T-helper 2 cell treated with Interferon-gamma antibody and Interleukin-4, amounts not matched to agents 5 μg/mL and 100 μg/mL, for 36 hours (primary cell): ENCODE measurements at places on chromosomes 16 and 17.

- DNase-seq: no peak
These were observed 13.4 kb upstream of the MEIOC start for GRCh38 chr17:44642834-44643233.

GRCh38 chr16:46808997-46809396 is 22.0 kb downstream of the C16orf87 start:
- DNase-seq: no peak

DNA sequence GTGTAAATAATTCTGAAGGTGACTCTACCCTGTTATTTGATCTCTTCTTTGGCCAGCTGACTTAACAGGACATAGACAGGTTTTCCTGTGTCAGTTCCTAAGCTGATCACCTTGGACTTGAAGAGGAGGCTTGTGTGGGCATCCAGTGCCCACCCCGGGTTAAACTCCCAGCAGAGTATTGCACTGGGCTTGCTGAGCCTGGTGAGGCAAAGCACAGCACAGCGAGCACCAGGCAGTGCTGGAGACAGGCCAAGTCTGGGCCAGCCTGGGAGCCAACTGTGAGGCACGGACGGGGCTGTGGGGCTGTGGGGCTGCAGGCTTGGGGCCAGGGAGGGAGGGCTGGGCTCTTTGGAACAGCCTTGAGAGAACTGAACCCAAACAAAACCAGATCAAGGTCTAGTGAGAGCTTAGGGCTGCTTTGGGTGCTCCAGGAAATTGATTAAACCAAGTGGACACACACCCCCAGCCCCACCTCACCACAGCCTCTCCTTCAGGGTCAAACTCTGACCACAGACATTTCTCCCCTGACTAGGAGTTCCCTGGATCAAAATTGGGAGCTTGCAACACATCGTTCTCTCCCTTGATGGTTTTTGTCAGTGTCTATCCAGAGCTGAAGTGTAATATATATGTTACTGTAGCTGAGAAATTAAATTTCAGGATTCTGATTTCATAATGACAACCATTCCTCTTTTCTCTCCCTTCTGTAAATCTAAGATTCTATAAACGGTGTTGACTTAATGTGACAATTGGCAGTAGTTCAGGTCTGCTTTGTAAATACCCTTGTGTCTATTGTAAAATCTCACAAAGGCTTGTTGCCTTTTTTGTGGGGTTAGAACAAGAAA is 5.1 kb downstream of the STH start:
- no peak for DNase-seq

DNA sequence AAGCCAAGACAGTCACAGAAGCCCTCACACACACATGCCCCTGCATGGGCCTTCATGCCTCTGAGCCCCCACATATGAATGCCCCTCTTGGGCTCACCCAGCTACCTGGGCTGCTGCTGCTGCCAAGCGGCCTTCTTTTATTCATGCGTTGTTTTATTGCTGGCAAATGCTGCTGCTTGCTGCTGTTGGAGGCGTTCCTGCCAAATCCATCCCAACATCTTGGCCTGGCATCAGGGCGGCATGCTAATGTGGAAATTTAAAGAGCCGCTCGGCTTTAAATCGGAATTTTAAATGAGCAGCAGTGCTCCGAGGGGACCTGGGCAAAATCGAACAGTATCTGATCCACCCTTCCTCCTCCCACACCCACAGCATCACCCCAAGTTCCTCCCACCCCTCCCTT is 39.0 kb downstream of the NEUROD2 start:
- no peak for DNase-seq

DNA sequence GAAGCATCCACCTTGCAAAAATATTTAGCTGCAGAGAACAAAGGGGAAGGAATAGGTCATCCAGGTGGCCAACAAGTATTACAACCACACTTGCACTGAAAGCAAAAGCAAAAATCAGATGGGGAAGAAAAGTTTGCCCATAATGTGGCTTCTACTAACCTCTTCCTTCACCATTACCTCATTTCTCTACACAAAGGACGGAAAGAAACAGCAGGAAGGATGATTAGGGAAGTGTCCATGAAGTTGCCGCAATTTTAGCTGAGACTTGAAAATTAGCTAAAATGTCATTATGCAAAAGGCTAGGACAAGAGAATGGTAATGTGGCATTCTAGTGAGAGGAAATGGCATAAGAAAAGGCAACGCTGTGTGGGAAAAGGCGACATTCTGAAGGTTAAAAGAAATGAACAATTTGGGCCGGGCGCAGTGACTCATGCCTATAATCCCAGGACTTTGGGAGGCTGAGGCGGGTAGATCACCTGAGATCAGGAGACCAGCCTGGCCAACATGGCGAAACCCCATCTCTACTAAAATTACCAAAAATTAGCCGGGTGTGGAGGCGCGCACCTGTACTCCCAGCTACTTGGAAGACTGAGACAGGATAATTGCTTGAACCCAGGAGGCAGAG is 13.7 kb downstream of the KANSL1 start:
- no peak for DNase-seq

DNA sequence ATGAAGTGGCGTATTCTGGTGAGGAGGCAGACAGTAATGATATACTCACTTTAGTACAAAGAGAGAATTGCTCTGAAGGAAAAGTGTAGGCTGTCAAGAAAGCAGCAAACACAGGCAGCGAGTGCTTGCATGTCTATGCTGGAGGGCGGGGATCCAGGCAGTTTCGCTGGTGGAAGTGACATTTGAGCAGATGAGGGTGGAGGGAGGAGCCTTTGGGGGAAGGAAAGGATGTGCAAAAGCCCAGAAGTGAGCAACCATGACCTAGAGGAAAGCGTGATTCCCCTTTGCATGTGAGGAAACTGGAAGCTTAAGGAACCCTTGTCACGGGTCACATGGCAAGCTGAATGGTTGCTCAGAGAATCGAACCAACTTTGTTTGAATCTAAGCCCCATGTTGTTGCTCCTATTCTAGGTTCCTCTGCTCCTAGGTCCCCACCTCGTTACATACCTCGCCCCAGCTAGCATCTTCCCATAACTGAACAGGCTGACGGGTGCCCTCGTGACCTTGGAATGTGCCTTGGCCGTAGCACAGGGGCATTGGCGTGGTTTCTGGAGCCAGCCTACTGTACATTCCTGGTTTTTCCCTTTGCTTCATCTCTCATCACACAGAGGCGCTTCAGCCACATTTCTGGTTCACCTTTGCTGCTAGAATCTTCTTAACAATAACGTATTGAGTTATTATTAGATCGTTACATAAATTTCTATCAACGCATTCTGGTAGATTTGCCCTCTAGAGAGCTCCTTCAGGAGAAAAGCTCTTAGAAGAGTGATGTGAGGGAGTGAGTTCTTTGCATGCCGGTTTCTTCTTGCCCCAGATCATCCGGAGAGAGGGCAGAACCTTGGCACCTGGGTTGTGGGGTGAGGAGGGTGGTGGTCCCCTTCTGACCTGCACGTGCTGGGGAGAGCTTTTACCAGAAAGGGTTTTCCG is 191.8 kb downstream of the SNX29 start:
- no peak for DNase-seq

GRCh38 chr16:990516-991291 is 9.1 kb downstream of the SOX8 start:
- DNase-seq: no peak

- DNase-seq: no peak
These were observed 203.1 kb upstream of the SOX9 start for GRCh38 chr17:71917715-71918114.

GRCh38 chr16:56931271-56931891 is 561 bp upstream of the HERPUD1 start:
- no peak for DNase-seq

GRCh38 chr16:62701426-62701825 is 665.2 kb upstream of the CDH8 start:
- no peak for DNase-seq

DNA sequence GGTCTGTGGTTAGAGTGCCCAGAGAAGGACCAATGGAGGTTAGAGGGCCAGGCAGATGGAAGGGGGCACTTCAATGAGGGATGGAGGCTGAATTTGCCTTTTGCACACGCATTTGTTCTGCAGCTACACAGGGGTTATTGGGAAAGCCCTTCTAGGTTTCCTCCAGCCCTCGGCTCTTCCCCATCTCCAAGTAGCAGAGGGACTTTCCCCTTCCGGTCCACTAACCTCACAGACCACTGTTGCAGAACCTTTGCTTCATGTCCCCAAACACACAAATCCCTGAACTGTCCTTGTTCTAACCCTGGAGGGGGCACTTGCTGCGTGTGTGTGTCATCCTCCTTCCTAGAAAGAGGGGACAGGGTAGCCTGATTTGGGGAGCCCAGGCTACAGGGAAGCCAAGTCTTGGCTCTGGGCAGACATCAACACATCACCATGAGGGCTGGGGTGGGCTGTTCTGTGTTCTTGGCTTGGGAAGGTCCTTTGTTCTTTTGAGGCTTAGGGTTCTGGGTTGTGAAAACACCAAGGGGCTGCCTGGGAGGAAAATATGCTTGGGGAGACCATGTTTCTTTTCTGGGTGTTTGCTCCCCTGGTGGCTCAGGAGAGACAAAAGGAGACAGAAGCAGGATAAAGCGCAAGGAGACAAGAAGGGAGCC is 7.3 kb upstream of the NR1D1 start:
- DNase-seq: no peak

DNA sequence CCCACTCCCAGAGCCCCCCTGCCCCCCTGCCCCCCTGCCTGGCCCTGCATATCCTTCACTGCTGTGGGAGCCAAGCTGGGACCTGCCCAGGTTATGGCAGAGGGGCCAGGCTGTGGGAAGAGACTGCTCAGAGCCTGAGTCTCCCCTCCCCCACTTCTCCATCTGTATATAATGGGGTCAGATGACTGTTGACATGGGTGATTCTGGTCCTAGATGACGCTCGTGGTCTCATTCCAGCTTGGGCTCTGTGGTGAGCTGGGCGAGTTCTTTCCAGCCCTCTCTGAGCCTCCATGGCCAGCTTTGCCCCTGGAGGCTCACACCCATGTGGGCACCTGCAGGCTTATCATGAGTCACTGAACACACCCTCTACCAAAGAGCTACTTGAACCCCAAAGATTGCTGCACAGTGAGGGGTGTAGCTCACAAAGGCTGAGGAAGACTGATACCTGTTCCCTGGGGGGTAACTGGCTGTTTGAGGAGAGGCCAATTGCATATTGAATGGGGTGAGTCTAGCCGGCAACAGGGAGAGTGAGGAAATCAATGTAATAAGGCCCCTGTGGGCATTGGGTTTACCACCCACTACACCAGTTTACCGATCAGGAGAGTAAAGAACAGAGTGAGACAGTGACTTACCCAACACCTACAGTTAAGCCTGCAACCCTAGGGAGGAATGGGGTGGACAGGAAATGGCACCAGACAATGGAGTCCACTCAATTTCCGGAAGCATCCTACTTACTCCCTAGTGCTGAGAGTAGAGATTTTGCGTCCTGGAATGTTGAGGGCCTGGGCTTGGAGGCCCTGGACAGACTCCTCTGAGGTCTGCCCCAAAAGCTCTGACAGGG is 4.2 kb upstream of the SREBF1 start:
- no peak for DNase-seq

DNA sequence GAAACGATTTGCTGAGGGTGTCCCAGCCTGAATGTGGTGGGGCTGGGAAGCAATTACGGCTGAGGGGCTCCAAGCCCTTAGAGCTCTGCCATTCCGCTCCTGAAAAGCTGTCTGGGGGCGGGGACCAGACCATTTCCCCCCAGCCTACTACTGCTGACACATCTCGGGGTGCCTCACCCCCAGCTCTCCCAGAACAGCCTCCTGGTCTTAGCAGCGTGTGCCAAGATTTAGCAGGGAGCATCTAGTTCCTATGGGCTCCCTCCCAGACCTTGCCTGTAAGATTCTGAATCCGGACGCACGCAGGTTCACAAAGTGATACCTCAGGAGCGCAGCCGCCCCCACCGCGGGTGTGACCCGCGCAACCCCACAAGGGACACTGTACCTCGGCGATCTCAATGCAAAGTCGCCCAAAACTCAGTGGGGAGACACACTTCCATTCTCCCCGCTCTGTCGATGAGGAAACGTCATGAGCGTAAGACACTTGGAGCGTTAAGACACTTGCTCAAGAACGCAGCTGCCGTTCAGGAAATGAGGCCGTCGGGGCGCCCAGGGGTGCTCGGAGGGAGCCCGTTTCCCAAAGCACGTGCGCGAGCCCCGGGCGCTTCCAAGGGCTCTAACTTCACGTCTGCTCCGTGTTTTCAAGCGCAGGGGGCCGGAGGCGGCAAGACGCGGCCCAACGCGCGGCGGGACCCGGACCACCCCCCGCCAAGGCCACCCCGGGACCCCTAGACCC is 629 bp downstream of the GEMIN4 start:
- peak; percentile 46 for DNase-seq

DNA sequence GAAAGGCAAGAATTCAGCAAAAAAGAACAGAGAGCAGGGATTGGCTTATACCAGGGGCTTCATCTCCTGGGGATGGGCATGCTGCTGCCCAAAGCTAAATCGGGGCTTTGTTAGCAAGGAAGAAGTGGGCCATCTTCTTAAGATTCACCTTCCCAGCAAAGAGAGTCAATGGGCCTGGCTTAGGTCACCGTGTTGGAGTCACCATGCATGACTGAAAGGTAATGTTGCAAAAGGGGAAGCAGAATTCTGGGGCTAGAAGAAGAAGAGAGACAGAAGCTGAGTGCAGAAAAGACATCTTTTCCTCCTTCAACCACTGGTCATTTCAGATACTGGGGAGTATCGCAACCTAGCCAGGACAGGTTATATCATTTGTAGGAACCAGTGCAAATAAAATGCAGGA is 76.3 kb upstream of the KIFC3 start:
- no peak for DNase-seq

GRCh38 chr16:53884748-53885147 is 180.8 kb downstream of the FTO start:
- no peak for DNase-seq

- DNase-seq: peak; percentile 66
These were observed 1.6 kb upstream of the PPP1R9B start for GRCh38 chr17:50151937-50152547.

- no peak for DNase-seq
These were observed 13.8 kb downstream of the AANAT start for GRCh38 chr17:76481071-76481655.

- peak; percentile 53 for DNase-seq
These were observed 678 bp upstream of the GH1 start for GRCh38 chr17:63919311-63919723.

DNA sequence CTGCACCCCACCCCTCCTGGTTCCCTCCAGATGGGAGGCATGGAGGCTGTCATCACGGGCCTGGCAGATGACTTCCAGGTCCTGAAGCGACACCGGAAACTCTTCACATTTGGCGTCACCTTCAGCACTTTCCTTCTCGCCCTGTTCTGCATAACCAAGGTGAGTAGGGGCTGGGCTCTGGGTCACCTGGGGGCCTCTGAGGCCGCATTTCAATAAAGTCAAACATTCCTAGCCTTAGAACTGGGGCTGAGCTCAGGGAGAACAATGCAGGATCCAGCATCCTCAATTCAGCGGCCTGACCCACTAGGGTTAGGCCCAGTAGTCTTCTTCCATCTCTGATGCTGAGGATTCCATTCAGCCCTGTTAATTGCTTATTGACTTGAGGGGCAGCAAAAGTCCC is 42.1 kb downstream of the SLC6A2 start:
- no peak for DNase-seq
